D721Med (cell line): ENCODE measurements at places on chromosomes 1 and 21.

- DNase-seq = no peak
Observed at GRCh38 chr1:161531986-161532643, 7.8 kb downstream of the HSPA6 start.

GRCh38 chr1:4010284-4010683, 110.2 kb upstream of the C1orf174 start:
- DNase-seq = no peak

- no peak for DNase-seq
Observed at GRCh38 chr1:17314491-17314971, 6.5 kb downstream of the PADI4 start.

- DNase-seq = no peak
Observed at GRCh38 chr1:156076609-156077429, 5.4 kb downstream of the MEX3A start.

- no peak for DNase-seq
Observed at GRCh38 chr1:239006276-239006675, 380.1 kb upstream of the CHRM3 start.

DNA sequence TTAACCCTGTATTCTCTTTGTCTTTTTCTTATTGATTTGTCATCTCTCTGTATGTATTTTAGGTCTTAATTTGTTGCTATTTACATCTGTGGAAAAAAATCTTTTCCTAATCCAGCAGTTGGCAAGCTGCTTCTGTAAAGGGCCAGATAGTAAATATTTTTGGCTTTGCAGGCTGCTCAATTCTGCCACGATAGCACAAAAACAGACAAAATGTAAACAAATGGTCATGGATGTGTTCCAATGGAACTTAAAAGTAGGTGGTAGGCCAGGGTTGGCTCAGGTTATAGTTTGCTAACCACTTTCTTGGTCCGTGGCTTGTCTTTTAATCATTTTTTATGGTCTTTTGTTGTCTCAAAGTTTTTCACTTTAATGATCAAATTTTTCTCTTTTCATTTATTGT, 371.8 kb downstream of the HHAT start:
- no peak for DNase-seq

DNA sequence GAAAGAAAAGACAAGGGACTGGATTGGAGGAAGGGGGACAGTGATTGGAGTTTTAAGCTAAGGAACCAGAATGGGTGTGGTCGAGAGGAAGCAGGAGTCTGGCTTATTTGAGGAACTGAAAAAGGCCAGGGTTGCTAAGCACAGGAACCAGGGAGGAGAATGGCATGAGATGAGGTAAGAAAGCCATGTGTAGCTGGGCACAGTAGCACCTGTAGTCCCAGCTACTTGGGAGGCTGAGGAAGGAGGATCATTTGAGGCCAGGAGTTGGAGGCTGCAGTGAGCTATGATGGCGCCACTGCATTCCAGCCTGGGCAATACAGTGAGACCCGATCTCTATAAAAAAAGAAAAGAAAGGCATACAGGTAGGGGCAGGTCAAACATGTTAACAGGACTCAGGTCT, 8.1 kb upstream of the KHDRBS1 start:
- no peak for DNase-seq

GRCh38 chr1:226552061-226552460, 3.5 kb downstream of the STUM start:
- no peak for DNase-seq

- DNase-seq = no peak
Observed at GRCh38 chr1:60540141-60540540, 466.6 kb upstream of the C1orf87 start.

DNA sequence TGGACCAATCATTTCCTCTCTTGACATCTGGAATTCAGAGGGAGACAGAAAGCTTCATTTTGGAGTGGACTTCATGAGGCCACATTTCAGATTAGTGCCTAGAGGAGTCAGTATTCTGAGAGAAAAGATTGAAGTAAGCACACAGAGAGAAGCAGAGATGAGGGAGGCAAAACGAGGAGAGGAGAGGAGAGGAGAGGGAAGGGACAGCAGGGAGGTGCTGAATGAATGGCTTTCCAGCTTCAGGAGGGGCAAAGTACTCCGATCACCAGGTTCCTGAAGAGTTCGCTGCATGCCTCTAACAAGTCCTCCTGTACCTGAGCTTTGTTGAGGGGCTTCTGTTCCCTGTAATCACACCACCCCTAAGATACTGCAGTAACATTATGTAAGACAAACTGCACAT, 76.0 kb downstream of the NRIP1 start:
- no peak for DNase-seq

DNA sequence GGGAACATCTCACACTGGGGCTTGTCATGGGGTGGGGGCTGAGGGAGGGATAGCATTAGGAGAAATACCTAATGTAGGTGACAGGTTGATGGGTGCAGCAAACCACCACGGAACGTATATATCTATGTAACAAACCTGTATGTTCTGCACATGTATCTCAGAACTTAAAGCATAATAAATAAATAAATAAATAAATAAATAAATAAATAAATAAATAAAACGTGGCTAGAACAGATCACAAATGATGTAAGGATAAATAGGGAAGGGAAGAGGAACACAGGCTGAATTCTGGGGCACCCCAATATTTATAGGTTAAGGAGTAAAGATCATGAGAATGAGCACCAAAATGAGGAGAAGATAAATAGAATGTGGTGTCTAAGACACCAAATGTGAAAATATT, 592.2 kb downstream of the AMY1C start:
- no peak for DNase-seq

DNA sequence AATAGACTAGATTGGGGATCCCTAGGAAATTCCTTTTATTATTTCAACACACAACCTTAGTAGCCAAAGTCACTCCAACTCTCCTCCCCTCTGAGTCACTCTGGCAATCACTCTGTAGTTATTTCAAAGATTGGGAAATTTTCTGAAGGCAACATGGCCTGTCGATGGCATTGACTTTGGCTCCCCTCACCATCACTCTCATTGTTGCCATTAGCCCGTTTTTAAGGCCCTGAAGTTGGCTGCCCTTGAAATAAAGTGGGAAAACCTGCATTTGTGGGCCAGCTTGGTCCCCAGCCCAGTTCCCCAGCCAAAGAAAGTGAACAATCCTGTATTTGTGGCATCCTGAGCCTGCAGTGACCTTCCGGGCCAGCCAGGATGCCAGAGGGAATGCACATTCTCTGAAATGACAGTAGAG, 52.5 kb downstream of the CDC7 start:
- no peak for DNase-seq
